Diencephalon (tissue), 1 donor: ENCODE measurements at places on chromosomes 13 and 19. TPM values are rescaled to one million over a fixed set of nuclear protein-coding genes. Genes with fewer than 3 reads are reported as not detected.

The ZNF43 gene
- 33.2 TPM for total RNA-seq

The ZNF729 gene
- total RNA-seq, result 0.23 TPM

The SYNGR4 gene
- not detected for total RNA-seq

The UBE2M gene
- 75.2 TPM for total RNA-seq

The EDDM13 gene
- not detected for total RNA-seq

The SIGLEC10 gene
- 3.0 TPM for total RNA-seq

The ZNF470 gene
- 21.9 TPM for total RNA-seq

The PSPN gene
- total RNA-seq, result 3.2 TPM

The ZNF440 gene
- total RNA-seq, result 19.4 TPM

The ZNF235 gene
- 14.3 TPM for total RNA-seq

The ZNF135 gene
- total RNA-seq, result 13.4 TPM

The KIR2DL4 gene
- not detected for total RNA-seq

The NBEA gene
- total RNA-seq, result 171 TPM

The CRB3 gene
- 1.6 TPM for total RNA-seq

The MBD3L3 gene
- not detected for total RNA-seq

The ADGRE2 gene
- under 0.01 TPM for total RNA-seq

The TEX26 gene
- 3.2 TPM for total RNA-seq

The NKG7 gene
- total RNA-seq, result 0.46 TPM

The RXFP2 gene
- total RNA-seq, result 0.69 TPM

The KRTDAP gene
- not detected for total RNA-seq

The NLRP4 gene
- total RNA-seq, result under 0.01 TPM

The NAA16 gene
- total RNA-seq, result 54.4 TPM

The TSEN34 gene
- 30.2 TPM for total RNA-seq

The S1PR4 gene
- total RNA-seq, result 0.23 TPM

The COL5A3 gene
- total RNA-seq, result 1.2 TPM

The CD37 gene
- total RNA-seq, result 2.1 TPM

The PTH2 gene
- total RNA-seq, result not detected

The IGFL2 gene
- total RNA-seq, result 0.92 TPM
